ENCODE measurements at places on chromosomes 5 and 9.

DNA sequence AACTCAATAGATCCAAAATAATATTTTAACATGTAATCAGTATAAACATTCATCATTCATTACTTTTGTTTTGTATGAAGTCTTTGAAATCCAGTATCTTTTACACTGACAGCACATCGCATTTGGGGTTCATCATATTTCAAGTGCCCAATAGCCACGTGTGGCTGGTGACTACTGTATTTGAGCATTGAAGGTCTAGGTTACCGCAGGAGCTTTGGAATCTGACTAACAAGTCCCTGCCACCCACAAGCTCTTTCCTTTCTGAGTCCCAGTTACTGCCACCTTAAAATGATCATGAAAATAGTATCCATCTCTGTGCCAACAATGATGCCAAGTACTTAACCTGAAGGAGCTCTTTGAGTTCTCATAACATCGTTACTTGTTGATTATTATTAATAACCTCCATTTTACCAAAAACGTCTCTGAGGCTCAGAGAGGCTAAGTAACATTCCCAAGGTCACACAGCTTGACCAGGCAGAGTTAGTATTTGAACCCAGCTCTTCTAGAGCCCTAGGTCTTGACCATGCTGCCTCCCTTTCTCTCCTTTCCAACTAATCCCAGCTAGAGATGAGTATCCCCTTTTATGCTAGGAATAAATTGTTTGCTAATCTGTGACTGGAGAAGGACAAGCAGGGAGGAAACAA lies 24.2 kb downstream of the ARHGEF37 start:
- DNase-seq: no peak

- no peak for DNase-seq
Measured at GRCh38 chr9:14730461-14730898, 7.9 kb upstream of the CER1 start.

DNA sequence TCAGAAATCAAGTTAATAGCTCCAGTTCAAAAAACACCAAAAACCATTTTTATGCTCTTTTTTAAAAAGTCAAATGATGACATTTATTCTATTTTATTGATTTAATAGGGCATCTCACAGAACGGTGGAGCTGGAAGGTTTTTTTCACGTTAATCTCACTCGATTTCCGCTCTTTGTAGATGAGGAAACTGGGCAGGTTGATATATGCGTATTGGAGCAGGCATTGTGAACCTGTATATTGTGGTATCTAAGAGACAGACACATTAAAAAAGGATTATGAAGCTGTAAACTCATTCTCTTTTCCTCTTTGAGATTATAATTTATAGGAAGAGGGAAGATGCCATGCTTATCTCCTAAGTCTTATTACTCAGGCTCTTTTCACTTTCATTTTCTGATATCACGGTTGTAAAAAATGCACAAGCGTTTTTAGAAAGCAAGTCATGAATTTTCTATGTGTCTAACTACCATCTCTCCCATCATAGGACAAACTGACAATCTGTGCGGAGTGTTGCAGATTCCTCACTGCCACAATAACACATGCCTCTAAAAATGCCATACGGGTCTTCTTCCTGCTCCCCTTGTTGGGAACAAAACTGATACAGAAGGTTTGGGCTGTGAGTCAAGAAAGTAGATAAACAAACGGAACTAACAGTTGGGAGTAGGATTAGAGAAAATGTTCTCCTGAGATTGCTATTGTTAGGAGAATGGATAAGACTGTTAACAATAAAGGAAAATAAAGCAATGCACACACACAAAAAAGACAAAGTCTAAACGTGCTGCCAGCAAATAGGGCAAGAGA lies 1997.7 kb downstream of the MAT2B start:
- DNase-seq: no peak

DNA sequence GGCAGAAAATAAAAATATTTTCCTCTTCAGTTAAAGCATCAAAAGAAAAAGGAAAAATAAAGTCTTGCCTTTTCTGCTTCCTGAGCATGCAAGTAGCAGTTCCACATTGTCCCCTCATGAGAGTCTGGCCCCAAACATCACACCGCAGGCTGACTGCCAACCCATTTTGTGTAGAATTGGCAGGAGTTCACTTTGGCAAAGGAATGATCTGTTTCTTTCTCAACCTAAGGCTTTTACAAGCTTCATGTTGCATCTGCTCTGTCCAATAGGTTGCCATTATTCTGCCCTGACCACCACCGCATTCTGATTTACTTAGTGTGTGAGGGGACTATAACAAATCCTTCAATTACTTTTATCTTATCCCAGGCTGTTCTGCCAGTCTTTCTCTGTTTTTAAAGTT lies 249.5 kb downstream of the ISL1 start:
- no peak for DNase-seq

- no peak for DNase-seq
Measured at GRCh38 chr5:83069096-83069799, 7.9 kb downstream of the TMEM167A start.

DNA sequence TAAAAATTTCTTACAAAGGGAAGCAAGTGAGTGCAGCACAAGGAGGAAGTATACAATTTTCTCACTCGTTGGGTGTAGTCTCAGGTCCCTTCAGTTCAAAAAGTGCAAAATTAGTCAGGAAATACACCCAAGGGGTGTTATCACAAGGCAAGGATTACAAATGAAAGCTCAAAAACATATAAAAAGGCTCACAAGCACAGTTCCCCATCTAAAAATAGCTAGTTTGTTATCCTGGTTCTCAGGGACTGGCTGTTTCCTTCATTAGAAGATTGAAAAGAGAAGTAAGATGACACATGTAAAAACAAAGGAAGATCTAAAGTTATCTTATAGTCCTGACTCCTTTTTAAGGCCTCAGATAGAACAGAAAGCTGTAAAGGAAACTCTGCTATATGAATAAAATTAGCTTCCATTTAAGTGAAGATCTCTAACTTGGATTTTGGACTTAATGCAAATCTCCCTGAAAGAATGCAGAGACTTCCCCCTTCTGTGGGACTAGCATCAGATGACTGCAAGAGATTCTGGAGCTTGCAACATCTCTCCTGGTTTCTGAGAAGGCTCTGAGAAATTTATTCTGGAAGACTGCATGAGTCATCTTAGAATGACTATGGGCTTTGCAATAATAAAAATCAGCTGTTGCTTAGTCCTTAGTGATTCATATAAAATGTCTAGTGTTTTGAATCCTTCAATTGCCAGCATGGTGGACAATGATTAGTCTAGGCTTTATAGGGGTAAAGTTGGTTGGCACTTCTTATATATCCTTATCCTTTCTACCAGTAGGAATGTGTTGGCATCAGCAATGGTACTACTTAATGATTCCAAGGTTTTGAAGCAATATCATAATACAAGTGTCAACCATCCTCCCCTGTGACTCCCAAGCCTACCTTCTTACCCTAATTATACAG lies 25.4 kb downstream of the DAB2 start:
- no peak for DNase-seq

DNA sequence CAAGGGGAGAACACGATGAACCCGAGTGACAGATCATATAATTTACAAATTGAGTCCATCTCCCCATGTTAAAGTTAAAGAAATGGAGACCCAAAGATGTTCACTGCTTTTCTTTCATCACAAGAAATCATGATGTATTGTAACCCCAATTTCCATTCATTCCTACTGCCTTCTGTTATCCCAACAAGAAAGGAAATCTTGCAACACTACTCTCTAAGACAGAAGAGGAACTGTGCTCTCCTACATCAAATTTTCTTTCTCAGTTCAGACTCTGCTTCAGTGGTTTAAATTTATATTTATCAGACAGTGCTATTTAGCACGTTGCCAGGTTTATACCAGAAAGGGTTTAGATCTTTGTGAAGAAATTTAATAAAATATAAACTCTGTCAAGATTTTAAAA lies 83.8 kb upstream of the RASA1 start:
- DNase-seq: no peak

DNA sequence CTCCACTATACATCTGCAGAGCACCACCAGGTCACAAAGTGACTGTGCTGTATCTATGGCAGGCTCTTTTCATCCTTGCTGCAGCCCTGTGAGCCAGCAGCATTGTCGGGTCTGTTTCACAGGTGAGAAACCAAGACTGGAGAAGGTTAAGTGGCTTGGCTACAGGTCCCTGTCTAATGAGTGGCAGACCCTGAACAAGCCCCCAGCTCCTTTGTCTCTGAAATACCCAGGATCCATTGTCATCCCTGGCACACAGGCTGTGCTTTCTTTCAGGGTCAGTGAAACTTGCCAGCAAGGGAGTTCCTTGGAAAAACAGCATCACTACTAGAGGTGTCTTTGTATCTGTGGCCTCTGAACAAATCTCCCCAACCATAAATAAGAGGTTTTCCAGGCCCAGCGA lies 27.6 kb upstream of the CXCL14 start:
- no peak for DNase-seq

DNA sequence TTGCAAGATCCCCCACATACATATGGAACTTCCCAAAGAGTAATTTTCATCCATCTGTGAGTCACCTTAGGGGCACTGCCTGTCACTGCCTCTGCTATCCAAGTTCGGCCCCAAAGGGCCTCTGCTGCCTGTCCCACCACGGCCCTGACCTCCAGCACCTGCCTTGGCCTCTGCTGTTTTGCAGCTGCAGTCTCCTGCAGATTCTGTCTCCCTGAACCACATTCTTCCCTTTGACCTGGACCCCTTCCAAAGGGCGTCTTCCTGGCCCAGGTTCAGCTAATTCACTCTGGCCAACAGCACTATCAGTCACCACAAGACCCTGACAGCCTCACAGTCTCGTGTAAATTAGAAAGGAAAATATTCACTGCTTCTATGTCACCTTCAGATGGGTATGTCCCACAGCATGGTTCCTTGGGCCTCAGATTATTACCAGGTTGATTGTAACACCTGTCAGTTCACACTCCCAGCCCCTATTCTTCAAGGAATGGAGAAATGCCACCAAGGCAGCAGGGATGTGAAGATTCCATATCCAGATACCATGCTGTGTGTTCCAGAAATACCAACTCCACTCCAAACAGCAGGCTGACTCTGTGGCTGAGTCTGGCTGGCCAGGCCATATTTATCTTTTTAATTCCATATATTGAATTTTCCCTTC lies 479.3 kb downstream of the ARHGEF28 start:
- no peak for DNase-seq

DNA sequence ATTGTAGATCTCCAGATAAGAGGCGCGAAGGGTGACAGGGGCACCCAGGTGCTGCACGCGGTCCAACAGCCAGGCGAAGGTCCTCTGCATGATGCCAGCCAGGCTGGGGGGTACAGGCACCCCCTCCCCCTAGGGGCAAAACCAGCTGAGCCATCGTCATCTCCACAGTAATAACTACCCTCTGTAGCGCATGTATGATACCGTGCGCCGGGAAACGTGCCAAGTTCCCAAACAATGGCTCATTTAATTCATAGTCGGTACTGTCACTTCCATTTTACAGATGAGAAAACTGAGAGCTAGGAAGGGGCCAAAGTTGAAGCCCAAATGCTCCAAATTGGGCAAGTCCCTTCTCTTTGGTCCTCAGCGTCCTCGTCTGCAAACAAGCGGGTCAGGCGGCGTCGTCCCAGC lies 1.5 kb downstream of the KIF12 start:
- DNase-seq: no peak

GRCh38 chr5:143641549-143642355 lies 170.2 kb upstream of the HMHB1 start:
- no peak for DNase-seq

Data from ecto neural progenitor cell (in vitro differentiated cells).